ENCODE measurements at places on chromosomes 1 and 21.
A peak's percentile ranks its signal among the peaks of the same experiment; 100 is the strongest.

DNA sequence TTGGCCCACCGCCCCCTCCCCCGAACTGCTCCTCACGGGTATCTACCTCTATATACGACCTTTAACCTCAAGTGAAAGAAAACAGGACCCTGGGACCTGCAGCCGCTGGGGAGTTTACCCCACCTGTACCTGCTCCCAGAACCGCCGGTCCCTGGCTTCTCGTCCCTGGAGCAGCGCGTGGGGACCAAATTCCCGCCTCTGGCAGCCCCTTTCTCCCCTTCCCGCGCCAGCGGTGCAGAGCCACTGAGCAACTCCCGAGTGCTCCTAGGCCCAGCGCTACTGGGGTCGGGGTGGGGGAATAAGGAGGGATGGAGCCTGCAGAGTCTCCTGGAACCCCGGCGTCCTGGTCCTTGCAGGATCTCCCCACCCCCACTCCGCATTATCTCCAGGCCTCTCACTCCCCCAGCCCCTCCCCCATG lies 1.6 kb downstream of the SYT6 start:
- no peak for DNase-seq

GRCh38 chr1:19815801-19816736 lies 986 bp upstream of the RNF186 start:
- DNase-seq: no peak

DNA sequence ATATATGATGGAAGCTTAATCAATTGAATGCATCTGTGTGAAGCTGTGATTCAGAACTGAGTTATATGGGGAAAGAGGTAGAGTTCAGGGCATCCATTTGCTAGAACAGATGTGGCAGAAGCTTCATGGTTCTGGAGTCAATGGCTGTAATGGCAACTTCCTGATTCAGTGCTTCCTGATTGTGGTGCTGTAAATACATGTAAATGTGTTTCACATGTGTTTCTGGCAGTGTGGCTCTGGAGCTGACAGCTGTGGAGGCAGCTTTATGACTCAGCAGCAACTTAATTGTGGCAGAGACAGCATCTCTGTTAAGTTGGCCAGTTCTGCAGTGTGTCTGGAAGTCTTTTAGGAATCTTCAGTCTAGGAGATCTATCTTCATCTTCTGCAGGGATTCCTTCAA lies 226.6 kb upstream of the ZRANB2 start:
- peak; percentile 86 for DNase-seq

DNA sequence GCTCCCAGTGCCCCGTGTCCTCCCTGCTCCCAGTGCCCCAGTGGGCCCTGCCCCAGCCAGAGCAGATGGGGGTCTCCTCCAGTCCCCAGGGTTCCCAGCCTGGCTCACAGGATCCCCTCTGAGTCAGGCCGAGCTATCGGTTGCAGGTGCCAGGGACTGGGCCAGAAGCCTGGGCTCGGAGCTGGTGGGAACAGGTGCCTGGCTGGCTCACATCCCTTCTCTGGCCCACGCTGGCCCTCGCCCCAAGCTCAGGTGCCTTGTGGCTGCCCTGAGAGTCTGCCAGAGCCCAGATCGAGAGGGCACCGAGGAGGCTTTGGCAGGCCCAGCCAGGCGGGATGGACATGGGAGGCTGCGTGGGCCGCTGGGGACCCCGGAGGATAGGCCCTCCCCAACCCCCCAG lies 18.9 kb downstream of the PLCH2 start:
- DNase-seq: no peak

DNA sequence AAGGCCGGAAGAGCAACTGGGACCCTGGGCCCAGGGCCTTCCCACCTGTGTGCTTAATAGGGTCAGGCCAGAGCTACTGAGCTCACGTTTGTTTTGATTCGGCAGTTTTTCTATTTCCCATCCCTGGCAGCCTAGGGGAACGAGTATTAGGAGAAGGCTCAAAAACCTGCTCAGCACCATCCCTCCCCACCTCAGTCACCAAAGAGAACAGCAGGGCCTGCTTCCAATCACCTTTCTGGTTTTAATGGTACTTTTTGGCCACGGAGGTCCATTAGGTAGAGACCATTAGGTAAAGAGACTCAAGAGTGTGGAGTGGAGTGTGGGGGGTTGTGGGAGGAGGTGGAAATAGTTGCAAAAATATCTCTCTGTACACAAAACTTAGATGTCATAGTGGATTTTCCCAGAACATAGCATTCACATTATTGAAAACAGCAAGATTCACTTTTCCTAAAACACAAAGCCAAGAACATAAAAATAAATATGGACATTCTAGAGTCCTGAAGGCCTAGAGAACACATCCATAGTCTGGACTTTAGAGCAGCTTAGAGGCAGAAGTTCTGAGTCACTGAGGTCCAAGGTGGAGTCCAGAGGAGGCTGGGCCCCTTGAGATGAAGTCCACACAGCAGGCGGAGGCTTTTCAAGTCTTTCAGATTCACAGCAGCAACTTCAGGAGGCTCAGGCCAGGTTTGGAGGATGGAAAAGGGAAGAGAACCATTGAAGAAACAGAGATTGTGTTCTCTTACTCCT lies 19.5 kb downstream of the NUAK2 start:
- DNase-seq: no peak

DNA sequence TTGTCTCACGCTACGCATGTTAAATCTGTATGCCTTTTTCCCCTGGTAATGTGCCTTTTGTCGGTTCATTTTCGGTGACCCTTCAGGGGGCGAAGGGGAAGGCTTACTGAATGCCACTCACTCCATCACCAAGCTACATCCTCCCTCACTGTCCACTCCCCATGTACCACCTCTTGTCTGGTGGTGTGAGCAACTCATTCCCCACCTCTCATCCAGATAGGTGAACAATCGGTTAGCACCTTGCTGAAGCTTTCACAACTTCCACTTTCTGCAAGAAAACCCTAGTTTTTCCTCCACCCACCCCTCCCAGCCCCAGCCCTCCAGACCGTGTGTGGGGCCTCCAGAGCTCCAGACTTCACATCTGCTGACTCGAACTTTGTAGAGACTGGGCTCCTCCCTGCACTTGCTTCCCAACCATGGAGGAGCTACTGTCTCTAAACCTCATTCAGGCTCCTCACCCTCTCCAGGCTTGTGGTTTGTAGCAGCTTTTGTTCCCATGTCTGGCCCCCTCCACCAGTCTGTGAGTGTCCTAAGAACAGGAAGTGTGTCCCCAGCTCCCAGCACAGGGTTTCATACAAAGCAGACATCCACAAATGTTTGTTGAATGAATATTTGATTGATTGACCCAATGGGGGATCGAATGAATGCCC lies 48.4 kb upstream of the RUNX3 start:
- DNase-seq: no peak

DNA sequence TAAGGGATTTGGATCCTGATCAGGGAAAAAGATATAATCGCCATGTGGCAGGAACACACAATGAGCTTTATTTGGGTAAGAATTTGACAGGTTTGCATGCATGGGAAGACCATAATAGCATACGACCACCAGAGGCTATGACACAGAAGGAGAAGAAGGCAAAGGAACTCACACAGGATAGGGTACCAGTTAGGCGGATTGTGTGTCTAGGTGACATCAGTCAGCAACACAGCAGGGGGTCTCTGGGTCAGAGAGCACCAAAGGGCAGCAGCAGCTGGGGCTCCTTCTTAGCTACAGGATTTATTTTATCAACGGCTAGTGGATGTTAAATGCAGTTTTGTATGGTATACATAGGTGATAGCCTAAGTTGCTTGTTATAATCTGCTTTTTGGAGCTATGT lies 551.3 kb downstream of the KCNT2 start:
- no peak for DNase-seq

GRCh38 chr1:158819461-158820443 lies 11.4 kb upstream of the MNDA start:
- no peak for DNase-seq

- DNase-seq: no peak
Observed at GRCh38 chr1:197808880-197809279, 33.6 kb upstream of the DENND1B start.

DNA sequence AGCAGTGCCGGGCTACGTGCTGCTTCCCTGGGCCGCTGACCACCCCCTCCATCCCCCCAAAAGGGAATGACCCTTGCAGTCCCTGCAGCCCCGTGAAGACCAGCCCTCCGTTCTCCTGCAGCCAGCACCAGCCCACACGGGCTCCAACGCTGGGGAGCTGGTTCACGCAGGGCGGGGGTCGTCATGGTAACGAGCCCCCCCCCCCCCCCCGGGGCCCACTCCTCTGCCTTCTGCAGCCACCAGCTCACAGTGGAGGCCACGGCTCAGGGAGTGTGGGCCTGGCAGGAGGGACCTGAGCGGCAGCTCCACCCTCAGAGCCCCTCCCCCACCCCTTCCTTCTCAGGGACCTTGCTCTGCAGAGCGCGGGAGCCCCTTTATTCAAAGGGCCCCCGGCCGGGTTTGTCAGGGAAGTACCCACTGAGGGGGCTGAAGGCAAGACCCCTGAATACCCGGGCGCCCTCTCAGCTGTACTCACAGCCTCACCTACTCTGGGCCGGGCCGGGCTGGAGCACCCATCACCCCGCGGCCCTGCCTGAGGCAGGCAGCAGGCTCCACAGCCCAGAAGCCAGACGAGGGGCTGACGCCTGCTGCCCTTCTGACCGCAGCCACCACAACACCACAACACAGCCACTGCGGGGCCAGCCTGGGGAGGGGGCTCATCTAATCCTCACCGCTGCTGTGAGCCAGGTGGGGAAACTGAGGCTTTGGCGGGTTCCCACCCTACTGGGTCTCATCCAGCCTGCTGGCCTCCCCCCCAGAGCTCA lies 12.6 kb downstream of the MEGF6 start:
- DNase-seq: no peak

DNA sequence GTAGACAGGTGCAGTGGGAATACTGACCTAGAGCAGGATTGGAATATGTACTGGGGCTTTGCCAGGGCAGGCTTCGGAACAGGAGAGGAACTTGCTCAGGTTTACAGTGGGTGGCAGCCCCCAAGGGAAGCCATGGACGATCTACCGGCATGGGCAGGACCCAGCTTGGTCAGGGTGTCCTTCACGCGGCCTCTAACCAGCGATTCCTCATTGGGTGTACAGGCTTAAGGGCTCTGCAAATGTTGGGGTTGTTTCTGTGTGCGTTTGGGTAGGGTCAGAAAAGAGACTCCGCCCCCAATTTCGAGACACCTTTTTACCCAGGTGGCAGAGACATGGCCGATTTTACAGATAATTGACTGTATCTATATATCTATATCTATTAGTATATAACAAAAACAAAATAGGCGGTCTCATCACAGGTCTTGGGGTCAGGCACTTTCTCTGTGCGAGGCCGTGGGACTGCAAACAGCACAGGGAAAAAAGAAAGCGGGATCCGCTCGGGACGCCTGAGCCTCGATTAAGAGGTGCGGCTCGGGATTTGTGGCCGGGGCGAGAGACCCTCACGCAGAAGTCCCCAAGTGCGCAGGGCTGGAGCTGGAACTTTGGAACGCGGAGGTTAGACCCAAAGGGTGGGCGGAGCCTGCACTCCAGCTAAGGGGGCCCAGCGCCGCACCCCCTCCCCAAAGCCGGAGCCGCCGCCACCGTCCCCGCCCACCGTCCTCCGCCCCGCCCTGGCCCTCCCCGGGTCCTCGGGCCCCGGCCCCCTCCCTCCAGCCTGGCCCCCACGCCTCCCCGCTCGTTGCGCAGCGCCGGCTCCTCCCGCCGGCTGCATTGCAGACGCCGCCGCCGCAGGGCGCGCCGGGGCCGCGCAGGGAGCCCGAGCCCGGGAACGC lies 67.5 kb upstream of the VAMP3 start:
- no peak for DNase-seq

- no peak for DNase-seq
Observed at GRCh38 chr1:36818771-36819170, 215.5 kb downstream of the GRIK3 start.

- no peak for DNase-seq
Observed at GRCh38 chr1:217907504-217907903, 276.4 kb downstream of the SPATA17 start.

- DNase-seq: peak; percentile 79
Observed at GRCh38 chr1:167663002-167663772, 33.2 kb downstream of the RCSD1 start.

DNA sequence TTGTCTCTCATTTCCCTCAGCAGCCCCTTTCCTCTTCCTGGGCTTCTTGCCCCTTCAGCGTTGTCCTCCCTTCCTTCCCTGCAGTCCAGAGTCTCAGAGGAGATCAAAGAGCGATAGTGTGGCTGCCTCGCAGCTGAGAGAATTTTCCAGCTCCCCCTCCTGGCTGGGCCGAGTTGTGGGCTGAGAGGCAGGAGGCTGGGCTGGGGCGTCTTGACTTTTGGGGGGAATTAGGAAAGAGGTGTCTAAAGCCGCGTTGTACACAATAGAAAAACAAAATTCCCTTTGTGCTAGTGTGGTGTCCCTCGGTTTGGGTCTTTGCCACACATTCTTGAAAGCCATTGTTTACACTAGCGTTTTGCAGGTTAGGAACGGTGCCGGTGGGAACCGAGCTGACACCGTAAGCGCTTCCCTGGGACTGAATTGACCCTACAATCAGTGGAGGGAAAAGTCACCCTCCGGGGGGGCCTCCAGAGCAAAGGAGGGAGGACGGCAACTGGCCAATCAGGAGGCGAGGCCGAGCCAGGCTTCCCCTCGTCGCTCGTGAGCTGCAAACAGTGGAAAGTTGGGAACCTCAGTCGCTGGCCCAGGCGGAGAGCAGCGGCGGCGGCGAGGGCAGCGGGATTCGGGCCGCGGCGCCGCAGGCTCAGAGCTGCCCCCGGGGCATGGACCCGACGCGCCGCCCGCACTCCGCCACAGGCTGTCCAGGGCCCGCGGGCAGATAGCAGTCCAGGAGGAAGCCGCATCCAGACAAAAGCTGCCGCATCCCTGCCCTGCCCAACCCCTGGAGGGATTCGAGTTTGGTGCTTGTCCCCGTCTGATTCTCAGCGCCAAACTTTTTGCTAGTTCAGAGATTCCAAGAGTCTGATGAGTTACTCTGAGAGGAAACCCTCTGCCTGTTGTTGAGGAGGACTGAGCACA lies at the start of gene HMCN1:
HMCN1 (plus strand) TSS at position 574 of the 918 bp plus-strand sequence. CDS start 389 bp downstream, outside the sequence.
- peak; percentile 82 for DNase-seq

- no peak for DNase-seq
Observed at GRCh38 chr1:181987334-181987895, 74.1 kb downstream of the ZNF648 start.

DNA sequence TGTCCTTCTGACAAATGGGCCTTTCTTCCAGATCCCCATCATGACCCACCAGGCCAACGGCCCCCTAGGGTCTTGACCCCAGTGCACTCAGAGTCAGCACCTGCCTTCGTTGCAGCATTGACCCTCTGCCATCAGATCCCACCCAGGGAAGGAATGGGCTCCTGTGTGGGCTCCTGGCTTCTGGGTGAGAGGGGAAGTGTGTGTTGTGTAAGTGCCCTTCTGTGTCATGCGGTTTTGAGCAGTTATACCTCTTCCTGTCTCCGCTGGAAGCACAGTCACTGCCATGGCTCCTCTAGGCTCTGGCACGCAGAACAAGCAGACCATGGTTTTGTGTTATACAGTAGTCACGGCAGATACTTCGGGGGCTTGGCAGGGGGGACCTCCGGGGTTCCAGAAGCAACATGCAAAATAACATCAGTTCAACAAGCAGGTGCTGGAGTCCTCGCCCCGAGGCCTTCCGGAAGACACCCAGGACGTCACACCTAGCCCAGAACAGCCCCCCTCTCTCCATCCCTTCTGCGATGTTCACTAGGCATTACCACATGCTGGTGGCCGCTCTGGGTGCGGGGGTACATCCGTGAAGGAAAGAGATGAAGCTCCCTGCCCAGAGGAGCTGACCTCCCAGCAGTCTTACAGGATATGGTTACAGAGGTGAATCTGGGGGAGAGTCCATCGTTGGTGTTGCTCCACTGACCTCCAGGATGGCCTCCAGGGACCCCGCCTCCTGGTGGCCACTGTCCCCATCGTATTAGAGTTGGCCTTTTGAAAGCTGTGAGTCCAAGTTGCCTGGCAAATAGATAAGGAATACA lies 17.4 kb upstream of the KCNAB2 start:
- DNase-seq: no peak

- DNase-seq: no peak
Observed at GRCh38 chr1:240030236-240030635, 61.4 kb upstream of the FMN2 start.
